Activated naive CD4-positive, alpha-beta T cell (primary cell): ENCODE measurements at places on chromosomes 11 and 22.

DNA sequence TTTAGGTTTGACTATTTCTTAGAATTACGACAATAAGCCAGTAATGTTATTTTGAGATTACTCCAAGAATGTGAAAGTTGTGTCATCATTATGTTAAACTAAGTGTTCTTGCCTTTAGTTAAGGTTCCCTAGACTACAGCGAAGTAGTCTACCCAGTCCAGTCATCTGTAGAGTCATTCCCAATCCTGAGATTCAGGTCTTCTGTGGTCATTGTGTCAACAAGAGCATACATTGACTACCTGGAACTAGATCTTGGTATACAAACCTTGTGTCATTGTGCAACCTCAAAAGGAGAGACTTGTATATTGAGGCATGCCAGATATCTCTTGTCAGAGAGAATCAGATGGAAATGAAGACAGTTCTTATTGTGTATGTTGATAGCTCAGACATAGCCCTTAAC is 115.9 kb downstream of the ATM start:
- DNase-seq, result no peak

DNA sequence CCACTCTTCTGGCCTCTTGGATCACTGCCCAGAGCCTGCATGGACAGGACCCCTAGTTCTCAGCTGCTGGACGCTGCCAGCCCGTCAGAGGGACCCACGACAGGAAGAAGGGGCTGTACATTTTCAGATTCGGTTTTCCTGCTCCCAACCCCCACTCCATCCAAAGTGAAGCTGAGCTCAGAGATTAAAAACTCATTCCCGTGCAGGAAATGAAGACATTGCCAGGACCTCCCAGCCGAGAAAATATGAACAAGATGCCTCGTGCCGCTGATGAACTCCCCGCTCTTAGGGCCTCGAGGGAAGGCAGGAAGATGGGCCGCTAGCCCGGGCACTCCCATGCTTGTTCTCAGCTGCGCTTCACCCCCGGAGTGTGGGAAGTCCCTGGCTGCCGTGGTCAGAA is 36.1 kb downstream of the RPUSD4 start:
- no peak for DNase-seq

- no peak for DNase-seq
Measured at GRCh38 chr11:106540001-106540400, 462.5 kb downstream of the AASDHPPT start.

GRCh38 chr11:65110354-65110861 is 1.3 kb upstream of the TM7SF2 start:
- peak; percentile 100 for DNase-seq

DNA sequence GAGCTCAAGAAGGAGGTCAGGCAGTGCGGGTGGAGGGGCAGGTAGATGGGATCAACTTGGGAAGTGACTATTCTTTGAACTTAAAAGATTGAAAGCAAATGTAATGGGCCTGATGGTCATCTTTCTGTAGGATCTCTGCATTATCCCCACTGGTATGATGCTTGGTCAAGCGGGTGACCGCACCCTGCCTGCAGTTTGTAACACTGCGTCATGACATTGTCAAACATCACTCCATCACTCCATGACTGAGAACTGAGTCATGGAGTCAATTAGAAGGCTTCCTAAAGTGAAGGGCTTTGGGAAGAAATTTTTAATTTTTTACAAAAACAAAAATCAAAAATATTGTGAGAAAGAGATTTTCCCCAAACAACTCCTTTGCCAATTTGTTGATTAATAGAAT is 62.4 kb upstream of the BMAL1 start:
- DNase-seq, result no peak

DNA sequence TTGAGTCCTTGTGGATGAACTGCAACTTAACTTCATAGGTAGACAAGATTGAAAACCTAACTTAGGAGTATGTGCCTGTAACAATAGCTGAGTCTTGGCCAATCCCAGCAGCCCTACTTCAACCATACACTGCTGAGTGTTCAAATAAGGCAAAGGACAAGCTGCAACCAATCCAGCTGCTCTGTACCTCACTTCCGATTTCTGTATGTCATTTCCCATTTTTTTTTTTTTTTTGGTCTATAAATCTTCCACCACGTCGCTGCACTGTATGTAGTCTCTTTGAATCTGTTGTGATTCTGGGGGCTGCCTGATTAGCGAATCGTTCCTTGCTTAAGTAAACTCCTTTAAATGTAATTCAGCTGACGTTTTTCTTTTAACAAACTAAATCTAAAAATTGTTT is 35.4 kb upstream of the FLI1 start:
- DNase-seq, result no peak

DNA sequence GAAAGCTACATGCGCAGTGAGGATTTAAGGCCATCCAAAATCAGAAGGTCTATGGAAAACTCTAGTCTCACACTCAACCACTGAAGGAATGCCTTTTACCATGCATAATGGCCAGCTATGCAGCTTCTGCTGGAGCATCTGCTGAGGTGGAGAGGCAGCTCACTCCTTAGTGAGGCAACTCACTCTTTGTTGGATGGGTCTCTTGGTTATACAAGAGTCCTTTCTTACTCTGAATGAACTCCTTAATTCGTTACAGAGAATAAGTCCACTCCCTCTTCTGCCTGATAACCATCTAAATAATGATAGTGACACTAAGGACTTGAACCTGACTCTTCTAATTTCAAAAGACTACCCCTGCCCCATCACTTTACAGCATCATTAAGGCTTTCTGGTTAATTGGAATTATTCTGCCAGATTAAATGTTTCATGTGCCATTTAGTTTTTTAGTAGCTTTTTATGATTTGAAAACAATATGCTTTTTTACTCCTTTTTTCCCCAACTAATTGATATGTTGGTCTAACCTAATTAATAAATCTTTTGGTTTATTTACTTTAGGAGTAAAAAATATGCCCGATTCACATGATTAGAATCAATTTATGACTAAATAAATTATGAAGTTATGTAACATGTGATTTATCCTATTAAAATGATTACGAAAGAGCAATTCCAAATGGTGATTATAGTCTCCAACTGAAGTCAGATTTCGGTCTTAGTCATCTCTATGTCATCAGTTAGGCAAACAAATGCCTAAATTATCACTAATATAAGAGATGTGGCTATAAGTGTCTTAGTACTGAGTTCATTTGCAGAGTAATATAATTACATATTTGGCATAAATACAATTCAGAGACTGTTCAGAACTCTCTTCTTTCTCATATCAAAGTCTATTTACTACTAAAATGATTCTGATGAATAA is 286.7 kb upstream of the CCDC90B start:
- DNase-seq, result no peak

DNA sequence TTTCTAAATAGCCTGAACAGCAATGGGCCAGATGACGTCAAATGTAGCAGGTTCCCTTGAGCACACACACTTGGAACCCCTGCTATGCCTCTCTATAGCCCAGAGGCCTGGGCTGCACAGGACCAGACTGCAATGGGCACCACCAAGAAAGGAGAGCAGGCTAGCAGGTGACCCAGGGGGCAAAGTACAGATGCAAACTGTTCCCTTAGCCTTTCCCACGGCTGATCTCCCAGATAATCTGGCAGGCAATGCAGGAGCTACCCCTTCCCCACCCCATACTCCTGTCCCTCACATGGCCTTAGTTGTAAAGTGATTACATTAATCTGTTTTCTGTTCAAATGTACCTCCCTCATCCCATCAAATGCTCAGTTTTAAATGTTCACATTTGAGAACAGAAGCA is 41.3 kb downstream of the SMCO4 start:
- DNase-seq, result no peak

DNA sequence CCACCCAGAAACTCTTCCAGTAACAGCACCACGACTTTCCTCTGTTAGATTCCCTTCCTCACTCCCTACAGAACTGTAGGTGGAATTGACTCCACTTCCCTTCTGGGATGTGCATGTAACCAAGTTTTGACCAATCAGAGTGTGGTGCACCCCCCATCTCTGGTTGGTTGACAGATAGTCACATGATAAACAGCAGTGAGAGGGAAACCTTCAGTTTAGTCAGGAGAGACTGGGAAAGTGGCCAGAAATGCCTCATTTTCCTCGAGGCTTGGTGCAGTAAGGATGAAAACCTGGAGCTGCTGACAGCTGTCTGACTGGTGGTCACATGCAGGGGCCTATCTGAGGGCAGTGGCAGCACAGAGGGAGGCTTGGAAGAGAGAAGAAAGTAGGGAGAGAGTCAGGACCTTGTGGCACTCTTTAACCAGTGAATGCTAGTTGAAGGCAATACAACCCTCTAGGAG is 67.3 kb upstream of the GRK3 start:
- DNase-seq, result no peak

DNA sequence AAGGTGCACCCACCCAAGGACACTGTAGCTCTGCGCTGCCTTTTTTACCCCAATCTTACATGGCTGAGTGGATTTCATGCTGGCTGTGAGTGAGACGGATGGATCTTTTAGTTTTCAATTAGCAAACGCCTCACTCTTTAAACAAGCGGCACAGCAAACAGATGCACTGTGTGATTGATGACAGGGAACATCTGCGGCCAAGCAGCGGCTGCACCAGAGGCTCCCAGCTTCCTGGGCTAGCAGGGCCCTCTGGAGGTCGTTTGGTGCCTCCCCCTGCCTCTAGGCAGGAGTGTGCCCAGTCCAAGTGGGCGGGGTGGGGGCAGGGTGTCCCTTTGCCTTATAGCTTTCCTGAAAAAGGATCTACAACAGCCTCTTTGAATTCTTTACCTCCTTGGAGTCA is 2.1 kb upstream of the DRD2 start:
- no peak for DNase-seq

- DNase-seq, result no peak
Measured at GRCh38 chr22:46801331-46801811, 38.9 kb downstream of the TBC1D22A start.

DNA sequence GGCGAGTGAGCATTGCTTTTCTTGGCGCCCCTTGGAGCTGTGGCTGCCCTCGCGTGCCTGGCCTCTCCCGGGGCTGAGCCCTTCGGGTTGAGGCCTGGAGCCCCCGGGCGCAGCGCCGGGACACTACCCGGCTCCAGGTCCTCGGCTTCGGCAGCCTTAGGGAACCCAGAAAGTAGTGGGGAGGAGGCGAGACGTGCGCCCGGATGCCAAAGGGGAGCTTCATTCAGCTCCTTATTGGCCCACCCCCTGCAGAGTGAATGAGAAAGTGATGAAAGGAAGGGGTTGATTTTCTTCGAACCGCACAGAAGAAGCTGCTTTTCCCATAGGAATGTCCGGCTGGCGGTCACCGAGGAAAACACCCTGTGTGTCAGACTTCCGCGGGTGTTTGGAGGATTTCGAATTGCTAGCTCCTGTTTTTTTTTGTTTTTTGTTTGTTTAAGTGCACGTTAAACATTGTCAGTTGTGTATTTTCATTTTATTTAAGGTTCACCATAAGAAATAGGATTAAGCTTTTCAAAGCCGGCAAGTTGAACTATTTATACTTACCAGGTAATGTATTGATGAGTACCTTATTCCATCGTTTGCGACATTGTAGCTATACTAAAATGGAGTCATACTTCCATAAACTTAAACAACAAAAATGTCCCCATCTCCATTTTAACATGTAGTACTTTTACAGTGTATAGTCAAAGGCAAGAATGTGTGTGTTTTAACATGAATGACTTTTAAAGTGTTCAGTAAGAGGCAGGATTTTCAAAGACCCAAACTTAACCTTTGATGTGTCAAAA is 841 bp upstream of the EIF4G2 start:
- peak; percentile 61 for DNase-seq

DNA sequence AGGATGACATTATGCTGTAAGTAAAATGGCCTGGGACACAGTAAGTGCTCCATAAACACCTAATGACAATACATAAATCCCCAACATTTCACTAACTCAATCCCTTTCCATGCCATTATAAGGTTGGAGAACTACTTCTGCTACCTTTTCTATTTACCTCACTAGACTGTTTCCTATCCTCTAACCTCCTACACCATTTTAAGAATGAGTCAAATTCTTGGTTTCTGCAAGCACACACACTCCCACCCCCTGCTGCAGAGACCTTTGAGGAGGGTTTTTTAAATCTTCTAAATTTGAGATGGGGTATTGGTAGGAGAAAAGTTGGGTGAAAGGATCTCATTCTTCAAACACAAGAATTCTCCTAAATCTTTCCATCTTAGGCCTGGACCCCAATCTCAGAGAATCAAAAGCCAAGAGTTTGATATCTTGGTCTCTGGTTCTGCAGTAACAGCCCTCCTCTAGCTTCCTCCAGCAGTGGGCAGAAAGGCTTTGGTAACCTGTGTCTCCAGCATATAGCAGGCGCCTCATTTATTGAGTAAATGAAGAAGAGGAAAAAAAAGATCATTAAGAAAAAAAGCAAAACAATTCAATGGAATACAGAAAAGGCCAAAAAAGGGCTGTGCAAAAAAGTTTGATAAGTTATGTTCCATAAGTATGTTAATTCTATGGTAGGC is 42.3 kb downstream of the SYTL2 start:
- DNase-seq, result no peak

GRCh38 chr11:79098146-79098545 is 342.7 kb downstream of the TENM4 start:
- no peak for DNase-seq

DNA sequence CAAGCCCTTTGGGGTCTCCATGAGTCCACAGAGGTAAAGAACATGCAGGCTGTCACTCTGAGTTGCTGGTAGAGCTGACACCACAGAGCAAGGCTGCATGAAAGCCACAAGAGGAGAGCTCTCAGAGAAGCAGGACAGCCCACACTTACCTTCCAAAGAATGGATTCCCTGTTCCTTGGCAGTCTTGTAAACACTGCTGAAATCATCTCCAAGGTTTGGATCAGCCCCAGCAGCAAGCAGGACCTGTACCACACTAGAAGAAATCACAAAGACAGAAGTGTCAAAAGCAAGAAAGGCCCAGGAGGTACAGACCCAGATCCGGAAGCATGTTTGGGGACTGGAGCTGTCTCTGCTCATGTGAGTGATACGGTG is 54.2 kb downstream of the CLPB start:
- no peak for DNase-seq

DNA sequence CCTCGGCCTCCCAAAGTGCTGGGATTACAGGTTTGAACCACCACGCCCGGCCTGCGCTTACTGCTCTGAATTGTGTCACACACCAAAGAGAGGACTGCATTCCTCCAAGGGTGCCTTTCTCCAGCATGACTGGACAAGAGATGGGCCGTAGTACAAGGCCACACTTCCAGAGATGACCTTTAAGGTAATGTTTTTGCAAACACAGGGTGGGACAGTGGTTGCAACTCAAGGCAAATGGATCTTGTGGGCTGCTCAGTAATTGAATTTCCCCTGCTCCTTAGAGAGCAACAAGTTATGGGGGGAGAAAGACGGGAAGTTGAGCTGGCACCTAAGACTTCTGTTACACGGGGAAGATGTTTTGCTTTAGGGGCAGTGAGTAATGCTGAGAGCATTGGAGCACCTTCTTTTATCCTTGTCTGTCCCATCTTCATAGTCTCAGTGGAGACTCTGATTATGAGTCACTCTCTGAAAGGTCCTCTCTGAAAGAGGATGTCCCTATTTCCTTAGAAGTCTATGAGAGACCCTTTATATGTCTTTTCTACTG is 66.3 kb downstream of the C11orf91 start:
- DNase-seq, result no peak

GRCh38 chr11:15268598-15268997 is 153.9 kb downstream of the INSC start:
- no peak for DNase-seq

GRCh38 chr22:24162436-24162835 is 18.9 kb upstream of the SUSD2 start:
- DNase-seq, result no peak
